Muscle of back (tissue), 13 donors: ENCODE measurements at places on chromosomes 1 and 21.

GRCh38 chr1:198883184-198883583 is 244.3 kb downstream of the PTPRC start:
- no peak for DNase-seq

GRCh38 chr1:176843352-176844297 is 320.9 kb downstream of the ASTN1 start:
- DNase-seq, result peak; percentile 88

- DNase-seq, result no peak
These were observed 24.3 kb downstream of the PGBD5 start for GRCh38 chr1:230401763-230402294.

- no peak for DNase-seq
These were observed 16.3 kb upstream of the IL10 start for GRCh38 chr1:206788487-206789050.

DNA sequence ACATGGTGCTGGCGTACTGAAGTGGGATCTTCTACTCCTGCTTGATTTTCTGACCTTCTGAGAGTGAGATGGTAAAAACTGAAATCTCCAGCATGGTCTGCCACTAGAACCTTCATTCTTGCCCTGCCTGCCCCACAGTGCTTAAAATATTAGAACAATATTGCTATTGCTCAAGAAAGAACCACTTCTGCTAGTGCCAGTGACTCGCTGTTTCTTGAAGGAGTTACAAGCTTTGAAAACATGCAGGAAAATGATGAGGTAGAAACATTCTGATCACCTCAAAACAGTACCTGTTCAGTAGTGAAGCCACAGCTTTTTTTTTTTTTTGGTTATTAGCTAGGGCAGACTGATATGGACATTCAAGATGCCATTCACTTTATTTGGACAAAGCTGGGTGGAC is 95.3 kb downstream of the BACH1 start:
- no peak for DNase-seq

DNA sequence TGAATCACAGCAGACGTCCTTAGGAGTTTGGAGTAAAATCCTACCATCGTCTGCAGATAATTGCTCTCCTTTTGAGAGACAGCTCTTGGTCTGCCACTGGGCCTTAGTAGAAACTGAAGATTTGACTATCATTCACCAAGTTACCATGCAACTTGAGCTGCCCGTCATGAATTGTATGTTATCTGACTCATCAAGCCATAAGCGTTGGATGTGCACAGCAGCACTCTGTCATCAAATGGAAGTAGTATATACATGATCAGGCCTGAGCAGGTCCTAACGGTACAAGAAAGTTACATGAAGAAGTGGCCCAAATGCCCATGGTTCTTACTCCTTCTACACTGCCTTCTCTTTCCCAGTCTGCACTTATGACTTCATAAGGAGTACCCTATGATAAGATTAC is 317.8 kb downstream of the GPATCH2 start:
- no peak for DNase-seq

GRCh38 chr1:38361566-38361965 is 315.0 kb upstream of the POU3F1 start:
- no peak for DNase-seq

GRCh38 chr1:113128116-113128515 is 55.1 kb downstream of the LRIG2 start:
- DNase-seq, result no peak

DNA sequence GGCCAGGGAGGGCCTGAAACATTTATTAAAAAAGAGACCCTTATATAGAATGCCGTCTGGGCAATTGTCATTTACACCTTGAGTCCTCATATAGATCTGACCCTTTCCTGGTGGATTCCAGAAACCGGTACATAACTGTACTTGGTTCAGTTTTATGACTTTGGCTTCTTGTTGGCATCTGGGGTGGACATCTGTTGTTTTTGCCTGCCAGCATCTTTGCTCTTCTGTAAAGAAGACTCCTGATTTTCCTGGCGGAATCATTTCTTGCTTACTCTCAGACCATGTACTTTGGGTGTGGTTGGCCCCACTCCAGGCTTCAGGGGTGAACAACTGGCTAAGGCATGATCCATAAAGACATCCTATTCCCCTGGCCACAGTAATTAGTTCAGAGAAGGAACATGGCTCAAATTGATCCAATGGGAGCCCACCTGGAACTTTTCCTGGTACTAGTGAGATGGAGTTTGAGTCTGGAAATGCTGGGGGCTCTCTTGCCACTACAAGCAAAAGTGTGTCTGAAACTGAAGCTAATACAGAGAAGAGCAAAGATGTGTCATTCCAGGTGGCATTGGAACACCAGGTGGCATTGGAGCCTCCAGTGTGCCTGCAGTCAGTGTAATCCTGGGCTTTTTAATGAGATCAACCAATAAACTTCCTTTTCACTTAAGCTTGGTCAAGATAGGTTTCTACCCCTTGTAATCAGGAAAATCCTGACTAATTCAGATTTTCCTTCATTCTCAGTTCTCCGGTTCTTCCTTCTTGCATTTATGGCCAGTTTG is 332.5 kb upstream of the CAMK1G start:
- DNase-seq, result no peak

- no peak for DNase-seq
These were observed 30.1 kb upstream of the ARHGEF10L start for GRCh38 chr1:17509363-17509762.

DNA sequence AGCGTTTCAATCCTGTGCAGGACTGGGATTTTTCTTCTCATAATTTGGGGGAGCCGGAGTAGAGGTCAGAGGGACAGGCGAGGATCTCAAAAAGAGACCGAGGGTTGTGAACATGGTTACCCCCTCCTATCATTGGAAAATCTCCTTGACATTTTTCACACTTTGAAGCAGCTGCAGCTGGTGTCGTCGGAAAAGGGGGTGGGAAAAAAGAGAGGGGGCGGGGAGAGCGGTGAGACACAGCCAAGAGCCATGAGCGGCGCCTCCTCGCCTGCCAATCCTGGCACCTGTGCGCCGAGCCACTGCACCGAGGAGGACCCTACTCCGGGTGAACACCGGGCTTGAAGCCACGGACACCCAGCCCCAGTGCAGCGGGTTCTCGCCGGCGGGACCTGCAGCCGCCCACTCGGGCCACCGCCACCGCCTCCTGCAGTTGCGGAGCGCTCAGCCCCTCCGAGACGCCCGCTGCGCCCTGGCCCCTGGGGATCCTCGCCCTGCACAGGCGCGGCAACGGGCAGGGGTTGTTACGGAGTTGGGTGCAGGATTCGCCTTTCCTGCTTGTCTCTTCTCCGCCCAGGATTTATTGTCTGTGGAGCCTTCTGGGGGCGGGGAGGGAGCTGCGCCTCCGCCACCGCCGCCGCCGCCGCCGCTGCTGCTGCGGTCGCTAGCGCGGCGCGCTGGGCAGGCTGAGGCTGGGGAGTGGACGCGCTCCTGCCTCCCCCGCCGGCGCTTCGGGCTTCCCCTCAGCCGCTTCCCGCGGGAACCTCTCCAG is at the start of gene LRRC7:
LRRC7 (plus strand) TSS at position 271 of the 769 bp plus-strand sequence. CDS start 718 bp downstream, outside the sequence.
- peak; percentile 90 for DNase-seq

GRCh38 chr1:228415221-228415620 is 1.4 kb downstream of the TRIM17 start:
- DNase-seq, result no peak

- no peak for DNase-seq
These were observed 86.1 kb downstream of the KIAA0319L start for GRCh38 chr1:35470977-35471613.

GRCh38 chr1:160058087-160058486 is 11.9 kb downstream of the KCNJ10 start:
- no peak for DNase-seq

GRCh38 chr1:8063298-8064036 is 37.4 kb upstream of the ERRFI1 start:
- DNase-seq, result no peak

- no peak for DNase-seq
These were observed 15.0 kb downstream of the HLX start for GRCh38 chr1:220894025-220894923.

DNA sequence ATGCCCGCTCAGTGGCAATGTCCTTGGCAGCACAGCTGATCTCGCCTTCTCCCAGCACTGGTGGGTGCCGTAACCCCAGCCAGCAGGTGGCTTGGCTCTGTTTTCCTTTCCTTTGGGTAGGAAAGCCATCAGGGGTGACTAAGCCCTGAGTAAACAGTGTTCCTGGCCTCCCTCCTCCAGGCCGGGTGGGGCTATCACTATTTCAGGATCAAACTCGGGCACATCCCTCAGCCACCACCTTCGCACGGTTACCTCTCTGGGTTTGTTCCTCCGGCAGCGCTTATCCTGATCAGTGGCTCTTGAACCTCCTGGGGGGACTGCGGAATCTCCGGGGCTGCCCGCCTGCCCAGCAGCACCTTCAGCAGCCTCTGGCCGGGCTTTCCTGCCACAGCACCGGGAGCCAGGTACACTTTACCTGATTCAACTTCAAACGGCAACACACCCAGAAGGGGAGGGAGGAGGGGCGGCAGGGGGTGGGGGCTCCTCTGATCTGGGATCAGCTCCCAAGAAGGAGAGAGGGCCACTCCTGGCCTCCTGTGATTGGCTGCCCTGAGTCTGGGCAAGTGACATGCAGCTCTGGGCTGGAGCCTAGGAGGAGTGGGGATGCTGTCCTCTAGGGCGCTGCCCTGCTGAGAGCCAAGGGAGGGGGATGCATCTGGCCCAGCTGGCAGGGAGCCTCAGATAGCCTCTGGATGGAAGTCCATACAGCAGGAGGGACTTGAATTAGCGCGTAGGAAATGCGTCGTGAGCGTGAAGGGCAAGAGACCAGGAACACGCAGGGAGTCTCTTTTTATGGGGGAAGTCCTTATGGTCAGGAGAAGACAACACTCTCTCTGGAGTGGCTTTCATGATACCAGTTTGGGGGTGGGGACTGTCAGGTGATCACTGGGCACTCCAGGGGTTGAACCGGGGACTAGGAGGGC is at the start of gene ASCL5:
ASCL5 (minus strand) TSS at position 353 of the 923 bp plus-strand sequence. CDS start 11,812 bp downstream, outside the sequence.
- DNase-seq, result no peak

- no peak for DNase-seq
These were observed 41.2 kb downstream of the UBE2G2 start for GRCh38 chr21:44760376-44760775.

GRCh38 chr1:34787461-34788420 is 5.1 kb upstream of the GJA4 start:
- DNase-seq, result no peak

GRCh38 chr21:45383615-45384201 is 21.3 kb upstream of the COL18A1 start:
- DNase-seq, result no peak

DNA sequence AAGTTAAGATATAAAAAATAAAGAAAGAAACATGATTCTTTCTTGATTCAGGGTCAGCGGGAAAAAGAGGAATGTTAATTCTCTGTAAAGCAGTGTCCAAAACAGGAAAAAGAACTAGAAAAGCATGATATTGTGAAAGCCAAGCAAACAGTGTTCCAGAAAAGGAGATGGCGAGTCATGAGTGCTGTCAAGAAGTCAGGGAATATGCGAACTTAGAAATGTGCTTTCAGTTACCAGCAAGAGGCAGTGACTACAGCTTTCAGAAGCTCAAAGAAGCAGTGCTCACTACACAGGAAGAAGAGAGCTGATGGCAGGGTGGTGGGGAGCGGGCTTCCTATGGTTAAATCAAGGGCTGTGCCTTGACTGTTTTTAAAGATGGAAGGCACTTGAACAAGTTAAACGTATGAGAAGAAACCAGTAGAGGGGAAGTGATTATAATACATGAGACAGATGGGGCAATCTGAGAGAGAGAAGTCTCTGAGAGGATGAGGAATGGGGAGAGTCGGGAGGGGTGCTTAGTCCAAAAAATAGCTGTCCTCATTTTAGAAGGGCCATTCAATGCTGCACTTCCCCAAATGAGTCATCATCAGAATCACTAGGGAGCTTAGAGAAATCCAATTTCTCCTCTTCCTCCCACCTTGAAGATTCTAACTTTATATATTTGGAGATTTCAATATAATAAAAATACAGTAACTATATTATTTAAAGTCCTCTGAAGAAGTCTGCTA is 90.4 kb downstream of the KCNK1 start:
- DNase-seq, result no peak

GRCh38 chr1:29223521-29223920 is 7.2 kb downstream of the MECR start:
- no peak for DNase-seq

DNA sequence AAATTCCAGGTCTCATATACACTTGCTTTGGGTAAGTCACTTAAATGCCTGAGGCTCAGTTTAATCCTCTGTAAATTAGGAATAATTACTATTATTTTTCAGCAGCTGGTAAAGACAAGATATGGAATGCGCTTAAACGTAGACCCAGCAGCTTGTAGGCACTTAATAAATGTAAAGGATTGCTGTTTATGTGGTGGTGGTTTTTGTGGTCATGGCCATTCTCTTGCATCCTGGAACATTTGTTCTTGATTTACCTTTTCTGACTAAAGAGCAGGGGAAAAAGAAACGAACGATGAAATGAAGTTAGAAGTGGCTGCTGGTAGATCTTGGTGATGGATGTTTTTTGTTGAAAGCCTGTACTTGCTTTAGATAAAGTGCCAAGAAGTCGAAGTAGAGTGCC is 195.0 kb upstream of the FOXD3 start:
- no peak for DNase-seq

DNA sequence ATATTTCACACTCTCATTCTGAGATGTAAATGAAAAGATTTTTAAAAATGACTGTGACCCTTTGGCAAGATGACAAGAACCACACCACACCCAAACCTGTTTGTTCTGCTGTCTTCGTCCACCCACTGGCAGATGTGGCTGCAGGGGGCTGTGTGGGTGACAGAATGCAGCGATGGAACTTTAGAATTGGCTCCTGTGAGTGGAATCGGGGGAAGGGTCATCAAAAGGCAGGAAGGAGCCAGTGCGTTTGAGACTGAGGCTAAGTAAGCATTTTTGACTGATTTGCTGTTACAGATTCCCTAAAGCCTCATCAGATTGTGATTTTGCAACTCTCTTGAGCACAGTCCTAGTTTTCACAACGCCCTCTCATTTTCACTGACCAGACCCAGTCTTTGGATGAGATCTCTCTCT is 111.2 kb upstream of the ADGRL2 start:
- peak; percentile 52 for DNase-seq

- DNase-seq, result peak; percentile 10
These were observed 331.6 kb downstream of the SRGAP2C start for GRCh38 chr1:121516234-121516967.
